ENCODE measurements at places on chromosomes 11 and 22.
A peak's percentile ranks its signal among the peaks of the same experiment; 100 is the strongest.

DNA sequence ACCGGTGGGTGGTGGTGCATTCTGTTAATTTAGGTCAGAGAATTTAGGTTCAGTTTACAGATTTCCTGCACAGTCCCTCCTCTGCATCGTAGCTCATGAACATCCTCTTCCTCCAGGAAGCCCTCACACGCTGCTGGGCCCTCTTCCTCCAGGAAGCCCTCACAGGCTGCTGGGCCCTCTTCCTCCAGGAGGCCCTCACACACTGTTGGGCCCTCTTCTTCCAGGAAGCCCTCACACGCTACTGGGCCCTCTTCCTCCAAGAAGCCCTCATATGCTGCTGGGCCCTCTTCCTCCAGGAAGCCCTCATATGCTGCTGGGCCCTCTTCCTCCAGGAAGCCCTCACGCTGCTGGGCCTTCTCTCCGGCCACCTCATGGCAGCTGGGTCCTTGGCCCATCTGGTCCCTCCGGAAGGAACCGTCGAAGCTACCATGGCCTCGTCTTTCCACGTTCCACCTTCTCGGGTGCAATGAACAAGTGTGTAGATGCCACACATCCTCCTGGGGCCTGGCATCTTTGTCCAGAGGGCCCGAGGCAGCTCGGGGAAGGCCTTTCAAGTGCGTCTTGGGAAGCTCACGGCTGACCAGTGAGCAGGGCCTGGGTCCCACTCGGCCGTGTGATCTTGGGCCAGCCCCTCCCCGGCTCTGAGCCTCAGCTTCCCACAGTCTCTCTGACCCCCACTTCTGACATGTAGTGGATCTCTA lies 58.9 kb upstream of the PPARA start:
- no peak for DNase-seq

DNA sequence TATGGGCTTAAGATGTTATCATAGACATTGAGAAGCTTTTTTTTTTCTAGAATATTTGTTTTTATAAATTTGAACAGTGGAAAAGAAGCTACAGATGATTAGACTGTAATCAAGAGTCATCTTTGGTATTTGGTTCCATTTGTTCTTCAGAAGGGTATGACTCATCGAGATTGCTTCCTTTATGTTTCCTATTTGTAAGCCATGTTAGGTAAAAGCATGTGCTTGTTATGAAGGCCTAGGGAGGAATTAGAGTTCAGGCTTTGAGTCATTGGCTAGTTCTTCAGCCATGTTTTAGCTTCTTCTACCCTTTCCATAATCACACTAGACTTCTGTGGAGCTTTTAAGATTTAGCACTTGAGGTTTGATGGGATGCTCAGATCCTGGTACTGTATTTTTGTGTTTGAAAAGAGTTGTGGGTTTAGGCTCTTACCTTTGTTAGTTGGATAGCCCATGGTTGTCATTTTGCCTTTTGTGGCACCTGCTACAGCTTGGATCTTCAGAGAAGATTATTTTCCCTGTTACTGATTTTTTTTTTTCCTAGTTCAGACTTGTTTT lies 44.3 kb downstream of the POLD3 start:
- DNase-seq = no peak

DNA sequence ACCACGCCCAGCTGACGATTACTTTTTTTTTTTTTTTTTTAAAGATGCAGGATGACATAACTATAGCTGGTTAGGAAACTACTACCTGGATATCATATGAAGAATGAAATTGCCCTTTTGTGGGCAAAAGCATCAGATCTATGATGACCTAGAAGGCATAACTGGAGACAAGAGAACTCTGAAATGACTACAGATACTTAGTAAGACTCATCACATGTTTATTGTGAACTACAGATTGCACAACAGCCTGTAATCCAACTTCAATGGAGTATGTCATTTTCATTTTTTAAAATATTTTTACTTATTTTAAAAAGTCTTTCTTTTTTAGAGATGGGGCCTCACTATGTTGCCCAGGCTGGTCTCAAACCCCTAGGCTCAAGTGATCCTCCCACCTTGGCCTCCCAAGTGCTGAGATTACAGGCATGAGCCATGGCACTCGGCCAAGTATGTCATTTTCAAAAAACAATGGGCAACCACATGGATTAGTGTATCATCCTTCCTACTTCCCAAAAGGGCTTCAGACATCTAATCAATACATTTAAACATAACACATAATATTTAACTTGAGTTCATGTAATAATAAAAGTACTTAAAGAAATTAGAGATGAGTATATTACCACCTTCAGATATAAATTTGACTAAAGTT lies 3.3 kb downstream of the MTMR2 start:
- no peak for DNase-seq

- DNase-seq = no peak
These were observed 6.2 kb upstream of the RGL4 start for GRCh38 chr22:23684561-23685031.

DNA sequence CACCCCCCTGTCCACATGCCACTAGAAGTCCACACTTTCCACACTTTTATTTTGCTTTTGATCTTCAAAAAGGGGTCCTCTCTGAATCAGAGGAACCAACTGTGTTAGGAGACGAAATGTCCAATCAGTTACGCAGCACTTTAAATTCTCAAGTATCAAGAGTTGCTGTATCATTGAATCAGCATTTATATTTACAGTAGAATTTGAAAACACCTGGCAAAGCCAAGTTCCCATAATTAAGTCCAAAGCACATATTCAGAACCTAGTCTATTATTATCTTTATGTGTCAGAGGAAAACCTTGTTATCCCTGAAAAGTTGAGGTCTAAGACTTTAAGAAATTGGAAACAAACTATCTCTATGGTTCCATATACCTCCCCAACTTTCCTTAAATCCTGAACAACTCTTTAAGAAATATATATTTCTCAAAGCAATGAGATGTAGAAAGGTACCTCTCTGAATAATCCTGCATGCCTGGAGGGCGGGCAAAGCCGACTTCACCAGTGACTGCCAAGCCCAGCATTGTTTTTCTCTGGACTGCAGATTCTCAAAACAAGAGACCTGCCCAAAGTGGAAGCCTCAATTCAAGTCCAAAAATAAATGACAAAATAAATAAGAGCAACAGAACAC lies 75.9 kb upstream of the ARFGAP3 start:
- DNase-seq = no peak

GRCh38 chr11:17932472-17932871 lies 80.4 kb downstream of the SERGEF start:
- no peak for DNase-seq

DNA sequence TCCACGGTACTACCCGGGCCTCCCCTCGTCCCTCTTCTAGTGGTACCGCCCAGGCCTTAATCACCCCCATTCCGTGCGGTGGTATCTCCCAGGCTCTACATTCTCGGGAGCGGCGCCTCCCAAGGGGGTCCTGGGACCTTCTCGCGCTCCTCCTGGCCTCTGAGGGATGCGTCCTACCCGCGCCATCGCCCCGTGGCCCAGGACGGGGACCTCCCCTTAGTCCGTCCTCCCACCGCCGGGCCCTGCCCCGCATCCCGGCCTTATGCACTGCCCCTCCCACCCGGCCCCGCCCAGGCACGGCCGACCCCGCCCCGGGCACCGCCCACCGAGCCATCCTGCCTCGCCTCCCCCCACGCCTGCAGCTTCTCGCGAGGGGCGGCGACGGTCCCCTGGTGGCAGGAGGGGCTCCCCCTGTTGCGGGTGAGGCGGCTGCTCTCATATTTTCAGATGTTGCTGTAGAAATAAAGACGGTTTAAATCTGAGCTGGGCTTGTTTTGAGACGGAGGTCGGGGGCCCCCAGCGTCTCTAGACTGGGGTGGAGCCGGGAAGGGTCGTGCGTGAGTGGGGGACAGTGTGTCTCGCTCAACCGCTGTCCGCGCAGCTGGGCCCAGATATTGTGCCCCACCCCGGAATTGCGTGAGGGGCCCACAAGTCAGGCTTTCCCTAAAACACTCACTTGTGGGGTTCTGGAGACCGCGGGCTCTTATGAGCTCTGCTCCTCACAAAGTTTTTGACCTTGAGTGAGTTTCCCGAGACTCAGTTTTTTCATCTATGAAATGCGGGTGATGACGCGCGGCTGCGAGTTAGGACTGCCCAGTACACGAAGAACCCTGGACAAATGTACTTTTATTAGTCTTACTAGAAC lies 828 bp upstream of the RAB1B start:
- peak; percentile 87 for DNase-seq

GRCh38 chr11:78418584-78419211 lies 1.1 kb upstream of the GAB2 start:
- no peak for DNase-seq

DNA sequence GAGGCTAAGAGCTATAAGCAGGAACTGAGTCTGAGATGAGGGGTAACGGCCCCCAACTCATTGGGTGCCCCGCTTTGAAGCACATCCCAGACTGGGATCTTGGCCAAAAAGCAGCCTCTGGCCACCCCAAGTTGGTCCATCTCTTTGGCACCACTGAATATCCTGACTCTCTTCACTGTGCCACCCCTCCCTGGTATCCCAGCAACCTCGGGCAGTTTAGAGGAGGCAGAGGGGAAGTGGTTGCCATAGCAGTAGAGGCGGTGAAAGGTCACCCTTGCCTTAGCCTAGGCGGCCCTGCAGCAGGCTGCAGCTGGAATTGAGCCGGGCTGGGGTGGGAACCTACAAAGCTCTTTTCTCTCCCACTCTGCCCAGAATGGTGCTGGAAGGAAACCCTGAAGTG lies 1.1 kb downstream of the PELI3 start:
- DNase-seq = peak; percentile 43

GRCh38 chr11:14904745-14905103 lies 12.7 kb upstream of the CYP2R1 start:
- DNase-seq = peak; percentile 20

DNA sequence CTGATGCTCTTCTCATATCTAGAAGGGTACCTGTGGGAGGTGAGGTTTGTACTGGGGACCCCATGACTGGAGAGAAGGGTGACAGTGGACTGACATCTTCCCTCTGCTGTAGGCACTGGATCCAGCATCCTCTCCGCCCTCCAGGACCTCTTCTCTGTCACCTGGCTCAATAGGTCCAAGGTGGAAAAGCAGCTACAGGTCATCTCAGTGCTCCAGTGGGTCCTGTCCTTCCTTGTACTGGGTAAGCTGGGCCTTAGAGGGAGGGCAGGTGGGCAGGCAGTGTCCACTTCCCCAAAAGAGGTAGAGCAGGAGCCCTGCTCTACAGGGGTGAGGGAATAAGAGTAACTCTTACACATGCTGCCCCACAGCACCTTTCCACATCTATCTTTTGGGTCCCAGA lies 15.9 kb downstream of the DGAT2 start:
- no peak for DNase-seq

- no peak for DNase-seq
These were observed 9.2 kb upstream of the PRRG4 start for GRCh38 chr11:32820497-32820896.

DNA sequence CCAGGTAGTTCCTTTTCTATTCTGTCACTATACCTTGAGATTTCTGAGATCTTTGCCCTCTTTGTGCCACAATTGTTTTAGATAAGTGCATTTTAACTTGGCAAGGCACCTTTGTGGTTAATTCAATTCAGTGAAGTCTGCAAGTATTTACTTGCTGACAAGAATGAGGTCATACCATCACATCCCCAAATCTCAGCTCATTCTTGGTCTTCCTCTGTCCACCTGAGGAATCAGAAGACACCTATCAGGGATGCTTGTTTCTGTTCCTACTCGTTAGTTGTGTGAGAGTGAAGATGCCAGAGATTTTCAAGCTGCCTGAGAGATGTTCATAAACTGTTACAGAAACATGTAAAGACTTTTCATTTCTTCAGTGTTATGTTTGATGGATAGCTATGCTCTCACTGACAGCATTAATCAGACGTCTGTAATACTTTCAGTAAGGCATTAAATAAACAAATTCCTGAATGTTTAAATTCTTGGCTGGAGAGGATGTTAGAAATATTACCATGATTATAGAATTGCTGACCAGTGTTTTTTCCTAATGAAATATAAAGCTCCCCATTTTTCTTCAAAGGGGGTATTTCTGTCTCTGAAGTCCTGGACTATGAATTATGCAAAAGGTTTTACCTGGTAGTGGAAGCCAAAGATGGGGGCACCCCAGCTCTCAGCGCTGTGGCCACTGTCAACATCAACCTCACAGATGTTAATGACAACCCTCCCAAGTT lies 135.0 kb upstream of the MTNR1B start:
- DNase-seq = no peak

DNA sequence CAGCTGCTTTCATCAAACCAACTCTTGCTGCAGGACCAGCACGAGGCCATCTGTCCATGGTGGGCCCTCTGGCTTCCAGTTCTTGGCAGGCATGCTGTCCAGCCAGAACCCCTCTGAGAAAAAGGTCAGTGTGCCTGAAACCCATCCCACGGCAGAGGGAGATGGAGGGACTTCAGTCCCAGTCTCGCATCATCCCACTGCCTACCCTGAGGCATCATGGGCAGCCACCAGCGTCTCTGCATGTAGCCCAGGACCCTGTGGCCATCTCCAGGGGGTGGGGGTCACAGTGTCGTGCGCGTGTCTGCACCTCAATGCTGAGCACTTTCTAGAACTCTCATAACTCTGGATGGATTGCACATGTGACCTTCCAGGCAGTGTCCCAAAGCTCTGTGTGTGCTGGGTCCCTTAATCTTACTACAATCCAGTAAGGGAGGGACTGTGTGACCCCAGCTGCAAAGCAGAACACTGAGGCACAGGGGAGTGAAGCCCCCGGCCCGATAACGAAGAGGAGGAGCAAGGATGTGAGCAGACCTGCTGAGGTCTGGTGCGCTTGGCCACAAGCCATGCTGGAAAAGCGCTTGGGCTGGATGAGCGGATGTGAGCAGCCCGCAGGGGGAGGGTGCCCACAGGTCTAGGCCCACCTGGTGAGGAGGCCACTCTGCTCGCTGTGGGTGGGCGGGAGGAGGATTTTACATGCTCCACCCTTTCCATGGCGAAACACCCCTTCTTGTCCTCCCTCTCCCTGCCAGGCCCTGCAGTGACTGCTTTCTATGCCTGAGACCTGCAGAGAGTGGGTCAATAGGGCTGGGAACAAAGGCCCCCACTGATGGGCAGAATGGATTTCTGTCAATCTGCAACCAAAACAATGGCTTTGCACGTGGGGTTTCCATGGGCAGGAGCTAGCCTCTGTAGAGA lies 1401.0 kb downstream of the BRD1 start:
- DNase-seq = no peak

- DNase-seq = no peak
These were observed 2.0 kb downstream of the P2RX3 start for GRCh38 chr11:57340039-57340615.

DNA sequence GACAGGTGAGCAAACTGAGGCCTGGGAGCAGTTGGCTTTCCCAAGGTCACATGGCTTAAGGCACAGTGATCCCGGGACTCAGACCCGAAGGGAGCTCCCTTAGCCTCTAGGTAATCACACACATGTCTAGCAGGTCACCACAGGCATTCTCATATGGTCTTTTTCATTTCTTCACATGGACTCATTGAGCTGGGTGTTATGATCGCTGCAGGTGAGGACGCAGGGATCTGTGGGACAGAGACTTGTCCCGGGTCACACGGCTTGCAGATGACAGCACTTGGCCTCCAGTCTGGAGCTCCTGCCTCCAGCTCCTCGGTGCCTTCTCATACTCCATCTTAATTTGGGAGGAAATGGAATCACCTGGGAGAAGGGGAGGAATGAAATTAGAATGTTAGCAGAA lies 23.6 kb upstream of the CACNG2 start:
- no peak for DNase-seq

DNA sequence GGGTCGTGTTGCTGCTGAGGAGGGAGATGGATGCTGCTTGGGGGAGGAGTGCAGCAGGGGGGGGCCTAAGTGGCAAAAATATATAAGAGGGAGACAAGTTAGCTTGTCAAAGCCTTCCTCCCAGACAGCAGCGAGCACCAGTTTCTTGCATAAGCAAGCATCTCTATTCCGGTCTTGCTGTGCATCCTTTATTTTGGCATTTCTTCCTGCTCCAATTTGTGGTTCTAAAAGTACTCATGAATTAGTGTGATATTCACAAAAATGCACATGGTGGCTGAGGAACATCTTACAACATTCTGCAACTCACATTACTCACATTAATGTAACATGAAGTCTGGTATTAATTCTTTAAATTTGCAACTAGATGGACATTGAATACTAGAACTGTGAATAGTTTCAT lies 32.1 kb downstream of the GDPD5 start:
- DNase-seq = no peak

Data from DND-41 (cell line).